ENCODE measurements at places on chromosomes 3 and 15.

GRCh38 chr15:93942269-93942694 is 289.1 kb upstream of the MCTP2 start:
- no peak for DNase-seq

DNA sequence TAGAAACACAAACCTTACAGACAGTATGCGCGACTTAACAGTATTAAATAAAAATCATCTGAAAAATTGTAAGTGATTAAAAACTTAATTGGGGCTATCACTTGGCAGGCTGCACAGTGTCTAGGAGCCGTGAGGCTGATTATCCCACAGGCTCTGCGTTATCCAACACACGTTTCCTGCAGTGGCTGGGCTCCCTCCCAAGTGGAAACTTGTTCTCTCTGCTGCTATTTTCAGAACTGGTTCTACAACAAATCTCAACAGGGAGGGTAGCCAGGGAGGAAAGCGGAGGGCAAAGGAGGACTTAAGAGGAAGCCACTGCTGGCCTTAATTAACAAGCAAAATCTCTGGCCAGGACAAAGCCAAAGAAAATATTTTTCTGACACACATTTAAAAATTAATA is 555.2 kb downstream of the MAGI1 start:
- DNase-seq = no peak

- DNase-seq = no peak
Measured at GRCh38 chr3:42658771-42659390, 5.4 kb downstream of the ZBTB47 start.

GRCh38 chr3:193085655-193086054 is 155.4 kb upstream of the PLAAT1 start:
- DNase-seq = no peak

GRCh38 chr3:193589129-193589528 is 3.9 kb upstream of the OPA1 start:
- no peak for DNase-seq

GRCh38 chr15:25241241-25241801 is 197.5 kb downstream of the UBE3A start:
- DNase-seq = no peak

- DNase-seq = peak; percentile 71
Measured at GRCh38 chr15:82749951-82750830, 40.5 kb upstream of the AP3B2 start.

DNA sequence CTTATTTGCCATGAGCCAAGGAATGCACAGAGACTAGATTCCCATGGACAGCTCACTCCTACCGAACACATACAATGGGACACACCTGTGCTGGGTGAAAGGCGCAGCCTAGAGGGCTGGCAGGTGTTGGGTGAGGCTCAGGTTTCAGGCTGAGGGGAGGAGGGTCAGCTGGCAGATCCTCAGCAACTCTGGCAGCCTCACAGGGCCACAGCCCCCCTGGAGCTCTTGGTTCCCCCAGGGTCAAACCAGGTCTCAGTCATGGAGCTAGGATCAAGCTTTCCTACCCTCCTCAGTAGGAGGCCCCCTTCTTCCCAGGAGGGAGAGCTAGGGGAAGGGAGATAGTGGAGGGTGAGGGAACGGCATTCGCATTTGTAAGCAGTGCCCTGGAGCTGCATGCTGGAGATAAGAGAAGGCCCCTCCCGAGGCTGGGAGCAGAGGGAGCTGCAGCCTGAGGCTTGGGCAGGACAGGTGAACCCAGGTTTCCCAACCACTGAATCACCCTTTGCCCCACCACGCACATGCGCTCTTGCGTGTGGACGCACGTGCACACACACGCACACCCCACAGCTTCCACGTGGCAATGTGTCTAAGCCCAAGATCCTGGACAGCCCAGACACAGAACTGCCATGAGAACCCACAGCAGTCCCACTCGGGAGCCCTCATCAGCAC is 26.3 kb upstream of the TFRC start:
- DNase-seq = no peak

DNA sequence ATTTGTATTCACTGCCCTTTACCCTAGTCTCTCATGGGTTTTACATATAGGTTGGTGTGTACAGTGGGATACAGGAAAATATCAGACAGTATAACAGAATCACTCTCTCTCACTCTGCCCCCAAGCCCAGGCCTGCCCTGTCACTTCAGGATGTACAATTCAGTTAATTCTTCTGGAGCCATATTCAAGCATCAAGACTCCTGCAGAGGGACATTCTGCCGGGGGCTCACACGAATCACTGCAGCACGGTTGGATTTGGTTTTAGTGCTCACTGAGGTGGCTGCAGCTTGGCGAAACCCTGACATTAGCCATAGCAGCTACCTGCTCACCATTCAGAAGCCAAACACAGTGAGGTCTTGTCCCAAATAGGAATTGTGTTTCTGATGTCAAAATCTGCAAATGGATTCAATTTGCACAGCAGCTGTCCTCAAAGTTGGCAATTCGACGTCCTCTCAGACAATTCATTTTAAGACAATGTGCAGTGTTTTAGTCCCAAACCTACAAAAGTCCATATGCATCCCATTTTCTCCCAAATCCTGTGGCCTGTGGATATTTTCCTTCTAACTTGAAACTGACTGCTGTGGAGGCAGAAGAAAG is 82.9 kb downstream of the CHSY1 start:
- DNase-seq = no peak

DNA sequence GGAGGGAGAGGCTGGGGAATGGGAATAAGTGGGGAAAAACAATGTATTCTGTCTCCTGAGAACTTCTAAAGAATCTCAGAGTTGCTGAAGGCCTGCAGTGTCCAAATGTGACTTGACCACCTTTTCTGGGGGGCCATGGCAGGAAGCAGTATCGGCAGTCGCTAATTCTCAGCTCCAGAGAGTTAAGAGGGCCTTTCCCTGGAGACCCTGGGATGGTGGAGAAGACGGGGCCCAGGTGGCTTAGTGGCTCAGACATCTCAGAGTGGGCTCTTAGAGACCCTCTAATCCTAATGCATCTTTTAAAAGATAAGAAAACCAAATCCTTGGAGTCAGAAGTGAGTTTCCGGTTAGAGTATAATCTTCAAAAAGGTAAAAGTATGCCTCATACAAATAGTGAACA is 15.1 kb downstream of the RTP4 start:
- no peak for DNase-seq

- no peak for DNase-seq
Measured at GRCh38 chr3:2880218-2880756, 229.9 kb downstream of the IL5RA start.

DNA sequence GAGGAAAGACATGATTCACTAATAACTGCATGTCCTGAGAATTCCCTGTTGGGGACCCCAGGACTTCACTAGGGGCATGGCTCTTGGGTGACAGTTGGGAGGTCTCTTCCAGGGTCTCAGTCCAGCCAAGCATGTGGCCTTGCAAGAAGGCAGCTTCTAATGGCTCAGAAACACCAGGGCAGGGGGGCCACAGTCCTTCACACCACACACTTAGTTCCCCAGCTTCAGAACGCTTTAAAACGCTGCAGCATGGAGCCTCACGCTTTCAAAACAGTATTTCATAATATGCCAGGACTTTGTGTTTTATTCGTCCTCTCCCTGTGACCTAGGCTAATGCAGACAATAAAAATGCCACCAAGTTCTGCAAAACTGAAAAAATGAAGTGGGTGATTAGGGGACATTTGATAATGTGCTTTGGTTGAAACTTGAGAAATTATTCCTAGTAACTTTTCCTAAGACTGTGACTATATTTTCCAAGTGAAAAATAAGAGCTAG is 48.4 kb upstream of the LIMD1 start:
- no peak for DNase-seq

GRCh38 chr3:38457111-38458003 is 3.7 kb downstream of the ACVR2B start:
- DNase-seq = no peak

DNA sequence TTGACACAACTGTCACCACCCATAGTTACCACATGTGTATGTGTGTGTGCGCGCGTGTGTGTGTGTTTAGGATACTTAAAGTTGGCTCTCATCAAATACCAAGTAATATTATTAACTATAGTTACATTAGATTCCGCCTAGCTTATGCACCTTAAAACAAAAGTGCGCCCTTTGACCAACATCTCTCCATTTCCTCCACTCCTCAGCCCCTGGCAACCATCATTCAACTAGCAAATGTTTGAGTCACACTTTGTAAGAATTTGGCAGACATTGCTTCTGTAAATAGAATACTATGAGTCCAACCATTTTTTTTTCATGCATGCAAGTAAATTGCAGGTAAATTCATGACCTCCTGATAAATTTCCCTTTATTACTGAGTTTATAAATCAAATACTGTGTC is 169.3 kb downstream of the GBE1 start:
- no peak for DNase-seq

- DNase-seq = no peak
Measured at GRCh38 chr3:182686033-182686886, 107.0 kb upstream of the ATP11B start.

- DNase-seq = no peak
Measured at GRCh38 chr3:134449277-134449676, 36.5 kb downstream of the ANAPC13 start.

DNA sequence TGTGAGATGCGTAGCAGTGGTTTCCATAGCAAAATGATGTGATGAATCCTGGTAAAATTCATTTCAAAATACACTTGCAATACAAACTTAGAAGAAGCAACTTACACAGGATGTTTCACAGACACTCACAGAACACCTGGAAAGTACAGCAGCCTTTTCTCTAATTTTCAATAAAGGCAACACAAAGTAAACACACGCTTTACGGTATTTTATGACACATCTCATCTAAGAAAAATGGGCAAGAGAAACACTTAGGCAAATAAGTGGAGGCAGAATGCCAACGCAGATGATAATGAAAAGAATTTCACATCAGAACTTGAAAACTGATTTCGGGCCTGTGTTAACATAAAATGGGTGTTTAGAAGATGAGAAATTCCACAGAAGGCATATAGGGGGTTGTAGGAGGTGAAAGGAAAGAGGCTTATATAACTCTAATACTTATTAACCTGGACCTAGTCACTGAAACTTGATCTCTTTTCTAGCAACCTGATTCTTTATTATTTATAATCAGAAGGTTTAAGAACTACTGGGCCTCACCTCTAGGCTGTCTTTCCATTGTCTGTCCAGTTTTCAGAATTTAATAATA is 25.6 kb upstream of the MAP3K13 start:
- no peak for DNase-seq

GRCh38 chr15:88221836-88222235 is 34.7 kb downstream of the NTRK3 start:
- DNase-seq = no peak

DNA sequence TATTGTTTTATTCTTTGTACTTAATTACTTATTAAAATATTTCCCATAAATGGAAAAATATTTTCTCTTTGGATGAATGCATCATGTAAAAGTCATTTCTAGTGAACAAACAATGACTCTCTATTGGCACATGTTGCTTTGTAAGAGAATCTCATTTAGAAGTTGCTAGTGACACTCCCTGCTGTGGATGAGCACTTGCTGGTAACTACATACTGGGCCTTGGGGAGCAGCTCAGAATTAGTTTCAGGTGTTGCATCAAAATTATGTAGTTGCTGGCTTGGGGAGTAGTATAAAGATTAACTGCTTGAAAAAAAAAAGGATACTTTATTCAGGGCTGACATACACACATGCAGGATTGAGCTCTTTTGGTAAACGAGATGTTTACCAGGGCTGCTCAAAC is 80.3 kb upstream of the KCNAB1 start:
- DNase-seq = no peak

DNA sequence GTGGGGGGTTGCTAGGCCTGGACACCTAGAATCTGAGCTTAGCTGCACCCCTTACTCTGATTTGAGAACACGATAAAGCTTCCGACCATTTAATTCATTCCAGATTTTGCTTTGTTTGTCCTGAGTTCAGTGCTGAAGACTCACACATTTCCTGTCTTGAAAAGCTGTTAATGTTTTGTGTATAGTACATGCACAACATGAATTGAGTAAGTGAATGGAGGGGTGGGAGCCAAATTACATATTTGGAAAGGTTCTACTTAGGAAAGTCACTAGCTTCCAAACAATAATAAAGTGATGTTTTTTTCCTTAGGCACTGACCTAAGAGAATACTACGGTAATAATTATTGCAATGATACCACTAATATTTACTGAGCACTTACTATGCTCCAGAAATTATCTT is 955.2 kb upstream of the NR2F2 start:
- no peak for DNase-seq

DNA sequence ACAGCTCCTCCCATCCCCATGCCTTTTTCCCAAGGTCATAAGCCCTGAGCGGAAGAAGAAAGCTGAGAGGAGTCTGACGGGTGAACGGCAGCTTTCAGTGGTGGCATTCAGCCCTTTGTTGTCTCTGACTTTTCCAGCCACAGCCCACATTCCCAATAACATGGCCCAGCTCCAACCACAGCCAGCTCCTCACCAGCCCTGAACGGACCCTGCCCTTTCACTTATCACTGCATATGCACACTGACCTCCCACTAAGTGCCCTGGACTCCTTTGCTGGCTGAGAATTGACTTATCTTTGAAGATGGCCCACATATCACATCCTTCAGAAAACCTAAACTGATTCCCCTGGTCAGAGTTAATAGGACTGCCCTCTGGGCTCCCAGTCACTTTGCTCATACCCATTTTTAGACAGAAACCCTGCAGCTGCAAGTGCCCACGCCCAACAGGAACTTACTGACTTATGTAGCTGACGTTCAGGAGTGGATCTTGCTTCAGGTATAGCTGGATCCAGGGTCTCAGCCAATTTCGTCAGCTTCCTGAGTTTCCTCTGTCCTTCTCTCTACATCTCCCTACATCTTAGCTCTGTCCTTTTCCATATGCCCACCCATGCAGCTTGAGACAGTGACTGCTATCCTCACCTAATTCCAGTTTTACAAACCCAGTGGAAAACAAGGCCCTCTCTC is 348.5 kb upstream of the PROK2 start:
- DNase-seq = no peak

DNA sequence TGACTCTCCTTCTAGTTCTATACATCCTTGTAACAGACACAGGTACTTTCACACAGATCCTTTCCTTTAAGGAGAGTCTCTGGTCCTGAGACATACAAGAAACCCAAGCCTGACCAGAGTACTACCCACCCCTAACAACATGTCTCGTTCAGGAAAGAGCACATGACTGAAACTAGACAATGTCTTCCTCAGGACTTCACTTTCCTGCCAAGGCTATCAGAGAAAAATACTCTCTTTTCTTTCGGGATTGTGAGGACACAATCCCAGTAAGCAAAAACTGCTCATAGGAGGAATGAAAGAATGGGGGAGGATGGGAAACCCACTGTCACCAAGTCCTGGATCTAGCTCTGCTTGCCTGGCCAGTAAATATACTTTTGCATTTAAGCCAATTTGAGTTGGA is 11.5 kb upstream of the ANKRD28 start:
- DNase-seq = no peak

- DNase-seq = no peak
Measured at GRCh38 chr3:76789237-76789636, 250.7 kb upstream of the ROBO2 start.

DNA sequence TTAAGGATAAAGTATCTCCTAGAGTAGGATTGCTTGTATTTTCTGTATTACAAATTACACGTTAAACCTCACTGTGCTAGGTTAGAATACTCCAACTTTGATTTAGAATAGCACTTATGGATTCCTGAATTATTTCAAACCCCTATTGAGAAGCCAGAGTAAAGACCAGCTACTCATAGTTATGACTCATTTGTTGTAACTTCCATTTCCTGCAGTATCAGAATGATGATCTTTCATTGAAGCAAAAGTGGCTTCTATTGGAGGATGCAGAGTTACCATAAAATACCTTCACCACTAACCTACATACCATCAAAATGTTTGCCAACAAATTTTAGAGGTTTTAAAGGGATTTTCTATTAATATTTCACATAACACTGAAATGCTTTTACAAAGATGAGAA is 1322.7 kb upstream of the ALCAM start:
- no peak for DNase-seq
